ENCODE measurements at places on chromosomes 5 and 9.

- peak; percentile 46 for DNase-seq
These were observed 113.3 kb downstream of the MTREX start for GRCh38 chr5:55421074-55421529.

DNA sequence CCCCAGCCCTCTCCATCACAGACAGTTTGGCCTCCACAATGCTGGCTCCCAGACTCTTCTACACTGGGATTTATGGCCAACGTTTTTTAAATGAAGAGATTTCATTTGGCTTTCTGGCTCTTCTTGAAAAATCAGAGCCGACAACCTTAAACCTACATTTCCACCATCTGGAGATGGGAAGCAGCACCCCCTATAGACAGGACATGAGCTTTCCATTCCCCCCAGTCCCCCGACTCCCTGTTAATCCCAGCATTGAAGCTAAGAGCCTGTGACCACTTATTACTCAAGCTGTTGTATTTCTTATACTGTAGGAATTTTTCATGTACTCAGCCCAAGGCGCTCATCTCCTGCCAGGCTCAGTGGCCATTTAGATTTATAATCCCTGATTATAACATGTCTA lies 34.0 kb upstream of the AFAP1L1 start:
- no peak for DNase-seq

GRCh38 chr9:118364266-118365106 lies 660.3 kb downstream of the TLR4 start:
- DNase-seq = no peak

- peak; percentile 31 for DNase-seq
These were observed 14.1 kb downstream of the TNFSF15 start for GRCh38 chr9:114791736-114792135.

- no peak for DNase-seq
These were observed 20.6 kb downstream of the RAD1 start for GRCh38 chr5:34894716-34895115.

DNA sequence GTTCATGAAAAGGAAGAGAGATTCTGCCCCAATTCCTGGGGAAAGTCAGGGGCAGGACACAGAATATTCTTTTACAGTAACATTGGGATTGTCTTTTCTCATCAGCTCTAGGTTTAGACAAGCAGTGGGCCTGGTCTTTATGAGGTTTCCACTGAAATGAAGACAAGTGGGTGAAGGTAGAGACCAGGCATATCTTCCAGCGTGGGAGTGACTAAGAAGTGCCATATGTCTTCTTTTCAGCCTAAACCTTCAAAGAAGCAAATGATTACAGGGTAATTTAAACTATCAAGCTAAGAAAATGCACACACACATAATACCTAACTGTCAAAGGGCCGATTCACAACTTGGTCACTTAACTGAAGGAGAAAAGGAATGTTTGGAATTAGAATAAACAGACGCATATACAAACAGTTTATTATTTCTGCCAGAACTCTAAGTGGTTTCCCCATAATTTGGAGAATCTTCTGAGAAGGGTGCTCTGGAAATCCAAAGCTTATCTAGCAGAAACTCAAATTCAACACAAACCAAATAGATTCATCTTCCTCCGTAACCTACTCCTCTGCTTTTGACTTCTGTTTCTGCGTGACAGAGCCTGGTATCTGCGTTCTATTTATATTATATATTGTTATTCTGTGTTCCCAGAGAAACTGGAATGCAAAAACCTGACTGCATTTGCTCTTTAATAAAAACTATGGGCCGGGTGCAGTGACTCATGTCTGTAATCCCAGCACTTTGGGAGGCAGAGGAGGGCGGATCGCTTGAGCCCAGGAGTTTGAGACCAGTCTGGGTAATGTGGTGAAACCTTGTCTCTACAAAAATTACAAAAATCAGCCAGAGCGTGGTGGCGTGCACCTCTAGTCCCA lies 22.0 kb upstream of the TEK start:
- peak; percentile 87 for DNase-seq

DNA sequence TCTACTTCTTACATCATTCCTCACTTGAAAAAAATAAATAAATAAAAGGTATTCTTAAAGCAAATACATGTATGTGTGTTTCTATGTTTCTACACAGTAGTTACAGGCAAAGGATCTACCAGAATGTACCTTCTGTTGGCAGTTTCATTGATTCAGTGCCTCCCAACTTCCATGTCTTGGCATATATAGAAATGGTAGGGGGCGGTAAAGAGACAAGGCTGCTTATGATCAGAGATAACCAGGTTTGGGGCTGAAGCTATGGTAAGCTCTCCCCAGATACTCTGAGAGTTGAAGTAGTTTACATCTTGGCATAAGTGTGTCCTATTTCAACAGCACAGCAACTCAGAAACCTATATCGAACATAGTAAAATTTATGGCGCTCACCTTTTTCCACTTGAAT lies 1075.4 kb upstream of the C9orf72 start:
- no peak for DNase-seq
